Uterine smooth muscle cell (primary cell): ENCODE measurements at places on chromosomes 3 and 15. TPM values are rescaled to one million over a fixed set of nuclear protein-coding genes. Genes with fewer than 3 reads are reported as not detected.

WDR5B gene
- 5.5 and 5.9 TPM in 2 replicates for total RNA-seq

SEC22C gene
- total RNA-seq, result 78.5 and 91.5 TPM in 2 replicates

ARNT2 gene
- 1.4 and 3.7 TPM in 2 replicates for total RNA-seq

ALS2CL gene
- total RNA-seq, result 1.4 and 1.9 TPM in 2 replicates

RHOV gene
- total RNA-seq, result not detected in 2 replicates

CCR3 gene
- not detected in 2 replicates for total RNA-seq

NPAP1 gene
- not detected in 2 replicates for total RNA-seq

LZTFL1 gene
- 14.8 and 19.7 TPM in 2 replicates for total RNA-seq

PRR23A gene
- not detected in 2 replicates for total RNA-seq

MESP1 gene
- 0.44 and 1.1 TPM in 2 replicates for total RNA-seq

PRRT3 gene
- total RNA-seq, result 1.3 and 2.1 TPM in 2 replicates

RPP14 gene
- total RNA-seq, result 11.6 and 18.0 TPM in 2 replicates

RHOA gene
- total RNA-seq, result 637 and 760 TPM in 2 replicates

CYP11A1 gene
- total RNA-seq, result under 0.01 and 0.11 TPM in 2 replicates

UBE2E2 gene
- total RNA-seq, result 49.9 and 54.9 TPM in 2 replicates

NR2E3 gene
- total RNA-seq, result 0.22 and 0.25 TPM in 2 replicates

VGLL3 gene
- 11.2 and 25.5 TPM in 2 replicates for total RNA-seq

TMC3 gene
- not detected in 2 replicates for total RNA-seq

AHSG gene
- total RNA-seq, result not detected in 2 replicates

EFCAB12 gene
- total RNA-seq, result under 0.01 TPM in 1 of 2 replicates, not detected in the other

CD96 gene
- not detected in 2 replicates for total RNA-seq

CYP1A2 gene
- not detected in 2 replicates for total RNA-seq

MNS1 gene
- 1.5 and 3.9 TPM in 2 replicates for total RNA-seq

B3GNT5 gene
- total RNA-seq, result 9.8 and 10.0 TPM in 2 replicates

CFAP100 gene
- total RNA-seq, result not detected in 2 replicates

DOCK3 gene
- under 0.01 and 0.12 TPM in 2 replicates for total RNA-seq

SUCNR1 gene
- total RNA-seq, result not detected in 2 replicates

IVD gene
- total RNA-seq, result 46.3 and 60.2 TPM in 2 replicates

SLC28A2 gene
- not detected in 2 replicates for total RNA-seq

SLC22A13 gene
- 0.22 and 0.25 TPM in 2 replicates for total RNA-seq

SCN11A gene
- total RNA-seq, result under 0.01 and 0.11 TPM in 2 replicates

B3GALNT1 gene
- total RNA-seq, result 19.1 and 24.2 TPM in 2 replicates

TMF1 gene
- 54.8 and 55.4 TPM in 2 replicates for total RNA-seq

SLC28A1 gene
- total RNA-seq, result under 0.01 and 0.12 TPM in 2 replicates

ITIH1 gene
- total RNA-seq, result not detected in 2 replicates

TMEM207 gene
- not detected in 2 replicates for total RNA-seq

DPPA4 gene
- not detected in 2 replicates for total RNA-seq

CSPG5 gene
- total RNA-seq, result under 0.01 and 0.22 TPM in 2 replicates

AADACL2 gene
- total RNA-seq, result not detected in 2 replicates

SH2D7 gene
- total RNA-seq, result not detected in 2 replicates

PLCL2 gene
- total RNA-seq, result 10.6 and 11.1 TPM in 2 replicates

GHSR gene
- total RNA-seq, result 0.12 TPM in 1 of 2 replicates, not detected in the other

GOLGA6L7 gene
- not detected in 2 replicates for total RNA-seq

SLC35G2 gene
- total RNA-seq, result 14.2 and 20.5 TPM in 2 replicates

ZNF620 gene
- 0.87 and 1.1 TPM in 2 replicates for total RNA-seq

RYR3 gene
- total RNA-seq, result not detected in 2 replicates

C2CD4A gene
- total RNA-seq, result 0.12 TPM in 1 of 2 replicates, not detected in the other

TTLL13 gene
- 0.12 TPM in 1 of 2 replicates, not detected in the other for total RNA-seq

PPP2R3A gene
- 14.9 and 20.4 TPM in 2 replicates for total RNA-seq

CSK gene
- total RNA-seq, result 26.5 and 32.9 TPM in 2 replicates

DTX3L gene
- total RNA-seq, result 15.5 and 19.5 TPM in 2 replicates

TMEM212 gene
- 0.11 TPM in 1 of 2 replicates, not detected in the other for total RNA-seq

RBM6 gene
- 60.4 and 62.8 TPM in 2 replicates for total RNA-seq

SPINK8 gene
- not detected in 2 replicates for total RNA-seq
